Upper lobe of right lung (tissue), 1 donor: ENCODE measurements at places on chromosomes 16 and 17. TPM values are rescaled to one million over a fixed set of nuclear protein-coding genes. Genes with fewer than 3 reads are reported as not detected.

GRCh38 chr17:82917699-82918345 is 78.0 kb upstream of the ZNF750 start:
- peaks cover 7% of the 10 kb centered on the region for H3K36me3 ChIP-seq
- no peaks in the 10 kb centered on the region for H3K27me3 ChIP-seq
- no peak overlapping the region for H3K4me3 ChIP-seq
- no peak for DNase-seq
- no peak overlapping the region for H3K27ac ChIP-seq

DNA sequence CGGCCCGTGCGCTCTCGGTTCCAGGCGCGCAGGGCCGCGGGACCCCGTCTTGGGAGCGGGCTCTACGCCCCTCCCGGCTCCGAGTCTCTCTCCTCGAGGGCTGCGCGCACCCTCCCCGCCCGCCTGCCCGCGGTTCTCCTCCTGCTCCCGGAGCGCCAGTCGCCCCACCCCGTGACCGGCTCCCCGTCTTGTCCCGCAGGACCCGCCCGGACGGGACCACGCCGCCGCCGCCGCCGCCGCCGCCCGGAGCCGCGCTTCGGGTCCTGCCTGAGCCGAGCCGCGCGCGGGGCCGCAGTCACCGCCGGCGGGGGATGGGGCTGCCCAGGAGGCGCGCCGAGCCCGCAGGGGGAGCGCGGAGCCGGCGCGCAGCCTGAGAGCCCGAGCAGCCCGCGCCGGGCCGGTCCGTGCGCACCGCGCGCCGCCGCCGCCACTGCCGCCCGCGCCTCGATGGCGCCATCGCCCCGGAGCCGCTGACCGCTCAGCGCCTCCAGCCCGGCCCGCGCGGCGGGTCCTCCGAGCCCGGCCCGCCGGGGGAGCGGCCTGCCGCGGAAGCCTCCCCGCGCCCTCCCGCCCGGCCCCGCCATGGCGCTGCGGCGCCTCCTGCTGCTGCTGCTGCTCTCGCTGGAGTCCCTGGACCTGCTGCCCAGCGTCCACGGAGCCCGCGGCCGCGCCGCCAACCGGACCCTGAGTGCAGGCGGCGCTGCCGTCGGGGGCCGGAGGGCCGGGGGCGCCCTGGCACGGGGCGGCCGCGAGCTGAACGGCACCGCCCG is at the start of gene SHISA6:
Gene SHISA6, plus strand, starts transcription at position 373 of the 770 bp plus-strand sequence.
- H3K4me3 ChIP-seq, result peak within 1 kb of the TSS; percentile 23
- peaks cover 50% of the 10 kb centered on the region for H3K27me3 ChIP-seq
- DNase-seq, result no peak
- no peak within 1 kb of the TSS for H3K27ac ChIP-seq

GRCh38 chr16:69939821-69940585 is 11.1 kb upstream of the CLEC18A start:
- no peak overlapping the region for H3K4me3 ChIP-seq
- no peak for DNase-seq
- H3K36me3 ChIP-seq, result peaks cover 59% of the 10 kb centered on the region
- peaks cover 8% of the 10 kb centered on the region for H3K4me1 ChIP-seq

GRCh38 chr16:72637306-72637705 is 410.6 kb downstream of the ZFHX3 start:
- H3K27ac ChIP-seq, result no peak overlapping the region
- H3K4me1 ChIP-seq, result no peaks in the 10 kb centered on the region
- no peak overlapping the region for H3K4me3 ChIP-seq
- DNase-seq, result no peak
- no peaks in the 10 kb centered on the region for H3K36me3 ChIP-seq

- no peak overlapping the region for H3K27ac ChIP-seq
- H3K4me3 ChIP-seq, result no peak overlapping the region
- no peaks in the 10 kb centered on the region for H3K36me3 ChIP-seq
- H3K27me3 ChIP-seq, result peaks cover 14% of the 10 kb centered on the region
- peaks cover 3% of the 10 kb centered on the region for H3K4me1 ChIP-seq
- no peak for DNase-seq
These were observed 43.9 kb upstream of the ZCCHC14 start for GRCh38 chr16:87536795-87537142.

DNA sequence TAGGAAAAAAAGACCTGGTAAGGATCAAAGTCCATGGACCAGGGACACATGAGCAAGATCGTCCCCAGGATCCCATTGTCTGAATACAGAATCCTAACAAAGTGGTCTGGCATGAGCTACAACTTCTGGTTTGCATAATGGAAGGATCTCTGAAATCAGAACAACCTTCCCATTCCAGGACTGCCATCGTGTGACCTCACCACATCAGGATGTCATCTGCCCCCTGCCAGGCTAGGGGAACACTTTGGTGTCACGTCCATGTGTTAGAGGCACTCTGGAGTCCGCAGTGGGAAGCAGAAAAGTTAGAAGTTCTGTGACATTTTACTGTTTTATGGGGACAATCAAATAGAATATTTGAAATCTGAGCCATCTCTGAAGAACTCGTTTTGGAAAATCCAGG is 160.7 kb downstream of the RGS9 start:
- no peak overlapping the region for H3K4me3 ChIP-seq
- no peaks in the 10 kb centered on the region for H3K27me3 ChIP-seq
- no peaks in the 10 kb centered on the region for H3K36me3 ChIP-seq
- H3K27ac ChIP-seq, result no peak overlapping the region

DNA sequence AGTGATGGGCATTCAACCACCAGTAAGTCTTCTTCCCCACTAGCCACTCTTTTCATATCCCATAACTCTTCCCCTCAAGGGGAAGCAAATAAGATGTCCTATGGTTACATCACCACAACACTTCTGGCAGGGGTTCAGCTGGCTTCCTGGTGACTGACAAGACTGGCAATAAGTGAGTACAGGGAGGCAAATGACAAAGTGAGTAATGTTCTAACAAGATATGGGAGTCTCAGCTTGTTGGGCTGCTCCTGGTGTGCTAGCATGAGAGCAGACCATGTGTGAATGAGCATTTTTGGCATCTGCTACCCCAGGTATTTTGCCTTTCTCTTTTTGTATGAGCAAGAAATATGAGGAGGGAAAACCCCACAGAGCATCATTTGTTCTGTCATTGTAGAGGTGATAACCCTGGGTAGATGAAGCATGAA is 9.9 kb downstream of the TMIGD1 start:
- H3K27me3 ChIP-seq, result no peaks in the 10 kb centered on the region
- H3K36me3 ChIP-seq, result no peaks in the 10 kb centered on the region
- DNase-seq, result no peak
- no peaks in the 10 kb centered on the region for H3K4me1 ChIP-seq
- no peak overlapping the region for H3K27ac ChIP-seq

- peaks cover 10% of the 10 kb centered on the region for H3K4me1 ChIP-seq
- DNase-seq, result no peak
- no peak overlapping the region for H3K4me3 ChIP-seq
- no peaks in the 10 kb centered on the region for H3K36me3 ChIP-seq
- H3K27ac ChIP-seq, result no peak overlapping the region
These were observed 9.0 kb downstream of the TMEM92 start for GRCh38 chr17:50283246-50283645.

DNA sequence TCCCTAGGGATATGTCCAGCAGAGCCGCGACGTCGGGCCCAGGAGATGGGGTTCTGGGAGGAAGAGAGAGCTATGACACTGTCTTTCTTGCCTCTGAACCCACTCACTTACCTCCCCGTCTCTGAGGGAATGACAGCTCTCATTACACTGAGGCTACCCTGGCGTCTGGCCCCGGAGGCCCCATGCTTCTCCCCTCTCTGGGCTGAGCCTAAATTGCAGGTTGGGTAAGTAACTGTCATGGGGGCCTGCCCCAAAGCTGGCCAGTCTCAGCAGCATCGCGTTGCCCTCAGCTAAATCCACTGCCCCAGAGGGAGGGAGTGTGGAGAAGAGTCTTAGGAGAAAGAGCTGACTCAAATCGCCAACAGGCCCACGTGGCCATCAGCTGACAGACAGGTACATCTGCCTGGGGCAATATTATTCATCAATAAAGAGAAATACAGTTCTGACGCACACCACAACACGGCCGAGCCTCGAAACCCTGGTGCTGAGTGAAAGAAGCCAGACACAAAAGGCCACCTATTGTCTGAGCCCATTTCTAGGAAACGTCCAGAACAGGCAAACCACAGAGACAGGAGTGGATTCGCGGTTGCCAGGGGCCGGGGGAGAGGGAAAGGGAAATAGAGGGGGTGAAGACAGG is 156.4 kb downstream of the C16orf95 start:
- no peaks in the 10 kb centered on the region for H3K36me3 ChIP-seq
- peak; percentile 51 for DNase-seq
- no peak overlapping the region for H3K27ac ChIP-seq
- no peaks in the 10 kb centered on the region for H3K4me1 ChIP-seq
- H3K4me3 ChIP-seq, result no peak overlapping the region

GRCh38 chr17:21186399-21187187 is 27.4 kb downstream of the TMEM11 start:
- DNase-seq, result no peak
- peak overlapping the region; percentile 28 for H3K27ac ChIP-seq
- H3K36me3 ChIP-seq, result peaks cover 36% of the 10 kb centered on the region
- no peak overlapping the region for H3K4me3 ChIP-seq
- H3K27me3 ChIP-seq, result no peaks in the 10 kb centered on the region

DNA sequence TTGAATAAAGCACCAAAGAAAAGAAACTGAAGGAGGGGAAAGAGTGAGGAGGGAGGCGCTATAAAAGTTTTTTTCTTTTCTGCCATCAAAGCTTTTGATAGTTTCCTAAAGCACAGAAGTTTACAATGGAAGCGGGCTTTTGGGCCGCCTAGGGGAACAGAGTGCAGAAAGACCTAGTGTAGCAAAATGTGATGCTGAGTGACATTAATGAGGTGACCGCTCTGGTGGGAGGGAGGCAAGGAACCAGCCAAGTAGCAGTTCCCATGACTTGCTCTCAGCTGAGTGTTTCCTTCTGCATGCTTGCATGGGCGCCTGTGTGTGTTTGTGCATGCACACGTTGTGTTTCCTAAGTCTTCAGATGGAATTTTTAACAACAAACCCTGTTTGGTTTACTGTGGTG is 15.5 kb downstream of the MSI2 start:
- H3K4me1 ChIP-seq, result no peaks in the 10 kb centered on the region
- H3K36me3 ChIP-seq, result no peaks in the 10 kb centered on the region
- DNase-seq, result no peak
- no peak overlapping the region for H3K27ac ChIP-seq
- H3K4me3 ChIP-seq, result no peak overlapping the region

- peaks cover 18% of the 10 kb centered on the region for H3K36me3 ChIP-seq
- no peaks in the 10 kb centered on the region for H3K27me3 ChIP-seq
- H3K4me1 ChIP-seq, result no peaks in the 10 kb centered on the region
- no peak for DNase-seq
- no peak overlapping the region for H3K4me3 ChIP-seq
These were observed 37.9 kb upstream of the ABCA9 start for GRCh38 chr17:69098625-69099024.

DNA sequence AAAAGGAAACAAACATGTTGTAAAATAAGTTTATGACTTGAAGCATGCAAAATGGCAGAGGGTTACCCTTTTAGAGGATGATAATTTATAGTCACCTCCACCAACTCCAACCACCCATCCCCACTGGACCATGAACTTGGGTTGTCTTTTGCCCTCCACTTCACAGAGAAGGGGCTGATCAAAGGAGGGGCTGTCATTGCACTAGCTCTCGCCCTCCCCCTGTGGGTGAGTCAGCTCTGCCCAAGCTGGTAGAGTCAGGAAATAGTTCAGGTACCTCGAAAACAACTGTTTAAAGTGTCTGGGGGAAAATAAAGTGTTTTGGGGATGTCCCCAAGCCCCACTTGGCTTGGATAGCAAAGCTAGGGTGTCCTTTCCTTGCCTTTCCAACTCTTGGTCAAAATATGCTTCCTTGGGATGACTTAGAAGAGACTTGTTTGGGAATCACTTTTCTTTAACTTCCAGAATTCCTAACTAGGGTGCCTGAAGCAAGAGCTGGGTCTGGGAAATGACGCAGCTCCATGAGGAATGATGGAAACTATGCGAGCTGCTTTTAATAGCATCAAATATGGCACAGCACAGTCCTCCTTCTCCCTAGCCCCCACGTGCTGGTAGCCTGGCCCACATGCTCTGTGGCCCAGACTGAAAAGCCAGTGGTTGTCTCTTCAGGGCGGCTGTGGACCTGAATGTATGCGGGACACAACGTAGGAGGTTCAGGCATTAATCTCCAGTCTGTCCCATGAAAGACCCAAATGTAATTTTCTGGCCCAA is 40.7 kb downstream of the TBX4 start:
- no peak for DNase-seq
- no peaks in the 10 kb centered on the region for H3K36me3 ChIP-seq
- H3K27me3 ChIP-seq, result no peaks in the 10 kb centered on the region
- no peak overlapping the region for H3K27ac ChIP-seq
- H3K4me3 ChIP-seq, result no peak overlapping the region

DNA sequence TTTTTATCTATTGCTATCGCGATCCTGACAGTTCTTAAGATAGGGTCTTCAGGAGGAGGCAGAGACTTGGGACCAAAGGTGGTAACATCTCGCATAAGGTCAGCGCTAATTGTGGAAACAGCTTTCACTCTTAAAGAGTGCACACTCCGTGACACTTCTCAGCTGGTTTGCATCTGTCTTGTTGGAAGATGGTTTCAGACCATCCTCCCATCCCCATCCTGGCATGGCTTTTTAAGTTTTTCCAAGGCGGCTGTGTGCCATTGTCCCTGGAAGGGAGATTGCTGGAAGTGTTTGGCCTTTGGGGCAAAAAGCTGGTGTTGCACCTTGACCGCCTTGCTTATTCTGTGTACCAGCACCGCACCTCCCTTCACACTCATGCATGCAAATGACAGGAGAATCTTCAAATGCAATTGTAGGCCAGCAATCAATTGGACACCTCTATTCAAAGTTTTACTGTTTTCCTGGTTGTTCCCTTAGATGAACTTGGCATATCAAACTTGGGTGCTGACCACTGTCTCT is 1.5 kb downstream of the SOCS7 start:
- H3K4me3 ChIP-seq, result peak overlapping the region; percentile 81
- H3K36me3 ChIP-seq, result no peaks in the 10 kb centered on the region
- H3K27me3 ChIP-seq, result no peaks in the 10 kb centered on the region

- peak; percentile 91 for DNase-seq
- no peaks in the 10 kb centered on the region for H3K27me3 ChIP-seq
- peak overlapping the region; percentile 86 for H3K27ac ChIP-seq
- peaks cover 36% of the 10 kb centered on the region for H3K36me3 ChIP-seq
- peaks cover 51% of the 10 kb centered on the region for H3K4me1 ChIP-seq
- H3K4me3 ChIP-seq, result peak overlapping the region; percentile 93
These were observed 1.2 kb downstream of the TMC6 start for GRCh38 chr17:78127239-78127887.

- H3K4me3 ChIP-seq, result no peak overlapping the region
- H3K4me1 ChIP-seq, result no peaks in the 10 kb centered on the region
- no peak overlapping the region for H3K27ac ChIP-seq
These were observed 10.6 kb downstream of the IRX3 start for GRCh38 chr16:54275956-54276355.

GRCh38 chr17:41904242-41904841 is 14.4 kb downstream of the ACLY start:
- no peaks in the 10 kb centered on the region for H3K27me3 ChIP-seq
- peaks cover 96% of the 10 kb centered on the region for H3K36me3 ChIP-seq
- no peaks in the 10 kb centered on the region for H3K4me1 ChIP-seq
- no peak for DNase-seq

TELO2 gene
- total RNA-seq, result 26.0 TPM

CD300E gene
- 6.5 TPM for total RNA-seq

RGS9 gene
- total RNA-seq, result 8.7 TPM

EVPL gene
- 46.8 TPM for total RNA-seq

SLC52A1 gene
- total RNA-seq, result 0.26 TPM

CCL14 gene
- total RNA-seq, result 110 TPM

PLK1 gene
- 1.8 TPM for total RNA-seq
